ENCODE measurements at places on chromosomes 16 and 17. TPM values are rescaled to one million over a fixed set of nuclear protein-coding genes. Genes with fewer than 3 reads are reported as not detected.

SNAI3 gene
- 1.5 TPM for total RNA-seq

CHST4 gene
- 0.24 TPM for total RNA-seq

GPR142 gene
- 0.09 TPM for total RNA-seq

CDRT15 gene
- total RNA-seq: not detected

SEBOX gene
- not detected for total RNA-seq

ZPBP2 gene
- total RNA-seq: not detected

NECAB2 gene
- total RNA-seq: 0.19 TPM

SOST gene
- 0.14 TPM for total RNA-seq

PHOSPHO1 gene
- total RNA-seq: 1.8 TPM

CES5A gene
- 0.09 TPM for total RNA-seq

HIGD1B gene
- 1.8 TPM for total RNA-seq

CDRT4 gene
- 1.5 TPM for total RNA-seq

FOXO3B gene
- total RNA-seq: 1.8 TPM

PPP1R27 gene
- 0.28 TPM for total RNA-seq

OSGIN1 gene
- total RNA-seq: 0.42 TPM

C16orf46 gene
- 0.28 TPM for total RNA-seq

DNA sequence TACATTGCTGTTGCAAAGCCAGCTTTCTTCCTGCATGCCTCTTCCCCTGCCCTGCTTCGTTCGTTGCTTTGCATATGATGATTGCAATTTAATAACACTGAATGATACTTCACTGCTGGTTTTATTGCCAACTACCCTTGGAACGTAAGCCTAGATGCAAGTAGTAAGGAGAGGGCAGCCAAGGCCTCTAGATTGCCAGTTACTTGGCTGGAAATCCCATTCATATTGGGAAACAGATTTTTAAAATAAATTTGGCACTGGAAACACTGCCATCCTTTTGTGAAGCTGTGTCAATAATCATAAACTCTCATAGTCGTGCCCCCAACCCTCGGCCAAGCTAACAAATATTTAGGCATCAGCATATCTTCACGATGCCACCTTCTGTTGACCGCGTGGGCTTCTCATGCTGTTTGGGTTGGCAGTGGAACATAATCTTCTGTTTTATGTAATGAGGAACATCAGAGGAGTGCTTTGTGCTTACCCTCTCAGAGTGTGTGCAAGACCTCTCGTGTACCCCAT lies 86.5 kb downstream of the MAP2K6 start:
- DNase-seq: no peak
- H3K4me1 ChIP-seq: peaks cover 3% of the 10 kb centered on the region
- H3K27ac ChIP-seq: no peak overlapping the region
- peaks cover 2% of the 10 kb centered on the region for H3K36me3 ChIP-seq
- no peaks in the 10 kb centered on the region for H3K27me3 ChIP-seq
- H3K4me3 ChIP-seq: no peak overlapping the region

DNA sequence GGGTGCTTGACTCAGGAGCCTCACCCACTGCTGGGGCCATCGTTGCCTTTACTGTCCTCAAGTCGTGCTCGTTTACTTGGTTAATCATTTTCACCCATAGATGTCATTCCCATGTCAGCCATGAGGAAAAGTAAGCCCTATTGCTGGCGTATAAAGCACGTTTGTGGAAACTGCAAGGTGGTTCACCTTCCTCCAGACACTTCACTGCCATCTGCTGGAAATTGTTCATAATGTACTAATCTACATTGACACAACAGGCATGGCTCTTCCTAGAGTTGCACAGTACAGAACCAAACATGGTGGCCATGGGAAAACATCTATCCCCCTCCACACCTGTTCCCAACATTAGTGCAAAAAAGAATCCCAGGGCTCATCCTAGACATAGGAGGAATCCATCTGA lies 116.6 kb downstream of the ZNF18 start:
- no peaks in the 10 kb centered on the region for H3K27me3 ChIP-seq
- no peaks in the 10 kb centered on the region for H3K4me1 ChIP-seq
- DNase-seq: no peak
- no peak overlapping the region for H3K4me3 ChIP-seq
- H3K27ac ChIP-seq: no peak overlapping the region

DNA sequence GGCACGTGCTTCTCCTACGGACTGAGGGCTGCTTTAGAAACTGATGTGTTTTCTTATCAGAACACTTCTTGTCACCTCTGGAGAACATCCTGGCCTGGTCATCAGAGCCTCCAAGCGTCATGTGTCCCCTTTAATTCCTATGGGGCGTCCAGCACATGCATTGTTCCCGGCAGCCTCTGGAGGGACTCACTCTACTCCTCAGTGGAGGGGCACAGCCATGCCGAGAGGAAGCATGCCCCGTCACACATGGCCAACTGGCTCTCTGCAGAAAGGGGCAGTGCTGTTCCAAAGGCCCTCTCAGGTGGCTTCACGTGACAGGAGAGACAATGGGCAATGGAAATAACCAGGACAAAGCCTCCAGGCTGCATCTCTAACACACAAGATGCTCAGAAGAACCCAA lies 31.8 kb downstream of the CDRT15L2 start:
- no peaks in the 10 kb centered on the region for H3K4me1 ChIP-seq
- DNase-seq: no peak
- H3K4me3 ChIP-seq: no peak overlapping the region
- no peaks in the 10 kb centered on the region for H3K27me3 ChIP-seq

GRCh38 chr16:6570530-6570929 lies 762.1 kb upstream of the RBFOX1 start:
- H3K36me3 ChIP-seq: no peaks in the 10 kb centered on the region
- no peaks in the 10 kb centered on the region for H3K4me1 ChIP-seq
- H3K27me3 ChIP-seq: no peaks in the 10 kb centered on the region
- H3K4me3 ChIP-seq: no peak overlapping the region
- no peak overlapping the region for H3K27ac ChIP-seq
- DNase-seq: no peak

DNA sequence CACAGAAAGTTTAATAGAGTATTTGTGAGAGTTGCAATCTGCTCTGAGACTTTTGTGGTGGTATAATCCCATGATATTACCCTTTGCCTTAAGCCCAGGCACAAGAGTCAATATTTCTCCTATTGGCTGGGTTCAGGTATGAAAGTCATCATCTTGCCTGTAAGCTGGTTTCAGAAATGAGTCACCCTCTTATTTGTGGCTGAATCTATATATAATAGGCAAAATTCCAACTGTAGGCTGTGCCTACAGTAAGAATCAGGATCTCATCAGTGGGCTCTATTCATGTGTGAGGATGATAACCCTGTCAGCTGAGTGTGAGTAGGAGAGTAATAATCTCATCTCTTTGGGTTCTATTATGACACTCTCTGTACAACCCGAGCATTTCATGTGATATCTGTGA lies 2103.1 kb downstream of the TP53TG3F start:
- H3K27ac ChIP-seq: no peak overlapping the region
- H3K36me3 ChIP-seq: no peaks in the 10 kb centered on the region
- H3K4me1 ChIP-seq: no peaks in the 10 kb centered on the region
- no peak for DNase-seq

DNA sequence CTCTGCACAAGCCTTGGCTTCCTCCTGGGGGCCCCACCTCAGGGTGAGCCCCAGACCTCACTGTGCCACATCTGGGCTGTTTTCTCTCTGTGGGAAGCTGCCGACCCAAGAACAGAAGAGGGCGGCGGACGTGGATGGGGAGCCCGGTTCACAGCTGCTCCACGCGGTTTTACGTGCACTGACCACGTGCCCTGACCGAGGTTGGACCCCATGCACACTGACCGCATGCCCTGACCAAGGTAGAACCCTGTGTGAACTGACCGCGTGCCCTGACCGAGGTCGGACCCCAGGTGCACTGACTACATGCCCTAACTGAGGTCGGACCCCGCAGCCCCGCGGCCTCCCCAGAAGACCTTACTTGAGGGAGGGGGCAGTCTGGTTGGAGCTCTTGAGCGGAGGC lies 19.6 kb downstream of the CEP131 start:
- no peaks in the 10 kb centered on the region for H3K27me3 ChIP-seq
- DNase-seq: no peak
- peaks cover 48% of the 10 kb centered on the region for H3K36me3 ChIP-seq
- H3K4me1 ChIP-seq: no peaks in the 10 kb centered on the region

- no peaks in the 10 kb centered on the region for H3K27me3 ChIP-seq
- H3K36me3 ChIP-seq: peaks cover 29% of the 10 kb centered on the region
- no peak overlapping the region for H3K27ac ChIP-seq
- no peak for DNase-seq
Measured at GRCh38 chr16:8848939-8849391, 19.8 kb downstream of the CARHSP1 start.

- H3K4me1 ChIP-seq: peaks cover 39% of the 10 kb centered on the region
- H3K27ac ChIP-seq: no peak overlapping the region
- peaks cover 47% of the 10 kb centered on the region for H3K36me3 ChIP-seq
- H3K4me3 ChIP-seq: no peak overlapping the region
- no peak for DNase-seq
- peaks cover 6% of the 10 kb centered on the region for H3K27me3 ChIP-seq
Measured at GRCh38 chr16:27449434-27450195, 47.6 kb downstream of the IL21R start.

DNA sequence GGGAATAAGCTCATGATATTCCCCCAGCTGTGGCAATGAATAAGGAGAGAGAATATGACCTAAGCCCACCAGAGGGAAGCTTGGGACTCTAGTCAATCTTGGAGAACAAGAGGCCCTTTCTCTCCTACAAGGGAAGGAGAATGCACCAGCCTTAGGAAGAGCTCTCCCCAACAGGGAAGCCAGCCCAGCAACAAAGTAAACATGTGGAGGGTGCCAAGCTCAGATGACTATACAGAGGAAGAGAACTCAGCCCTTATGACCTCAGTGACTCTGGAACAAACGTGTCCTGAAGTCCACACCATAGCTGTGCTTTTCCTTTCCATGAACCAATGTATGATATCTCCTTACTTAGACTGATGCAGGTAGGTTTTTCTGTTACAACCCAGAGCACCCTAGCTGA lies 219.7 kb downstream of the GSG1L start:
- no peak for DNase-seq
- H3K27ac ChIP-seq: no peak overlapping the region
- no peak overlapping the region for H3K4me3 ChIP-seq
- H3K27me3 ChIP-seq: no peaks in the 10 kb centered on the region

- no peaks in the 10 kb centered on the region for H3K4me1 ChIP-seq
- no peak overlapping the region for H3K27ac ChIP-seq
- H3K4me3 ChIP-seq: no peak overlapping the region
- H3K27me3 ChIP-seq: no peaks in the 10 kb centered on the region
Measured at GRCh38 chr16:52469775-52470174, 77.2 kb downstream of the TOX3 start.

- H3K4me1 ChIP-seq: peaks cover 86% of the 10 kb centered on the region
- peaks cover 40% of the 10 kb centered on the region for H3K36me3 ChIP-seq
- H3K4me3 ChIP-seq: no peak overlapping the region
- H3K27ac ChIP-seq: peak overlapping the region; percentile 80
- H3K27me3 ChIP-seq: no peaks in the 10 kb centered on the region
Measured at GRCh38 chr17:78883089-78883532, 19.9 kb downstream of the CEP295NL start.

GRCh38 chr16:89598199-89598598 lies 15.2 kb upstream of the DPEP1 start:
- H3K27ac ChIP-seq: no peak overlapping the region
- H3K27me3 ChIP-seq: no peaks in the 10 kb centered on the region
- no peak for DNase-seq
- H3K4me3 ChIP-seq: no peak overlapping the region
- no peaks in the 10 kb centered on the region for H3K36me3 ChIP-seq
- H3K4me1 ChIP-seq: peaks cover 73% of the 10 kb centered on the region

GRCh38 chr17:76174037-76174436 lies 33.0 kb upstream of the FOXJ1 start:
- no peak overlapping the region for H3K4me3 ChIP-seq
- H3K4me1 ChIP-seq: peaks cover 8% of the 10 kb centered on the region
- no peak overlapping the region for H3K27ac ChIP-seq
- no peak for DNase-seq

- DNase-seq: no peak
- H3K36me3 ChIP-seq: no peaks in the 10 kb centered on the region
- no peak overlapping the region for H3K27ac ChIP-seq
- H3K27me3 ChIP-seq: no peaks in the 10 kb centered on the region
- H3K4me1 ChIP-seq: peaks cover 4% of the 10 kb centered on the region
- no peak overlapping the region for H3K4me3 ChIP-seq
Measured at GRCh38 chr17:18851201-18851600, 6.7 kb upstream of the PRPSAP2 start.

DNA sequence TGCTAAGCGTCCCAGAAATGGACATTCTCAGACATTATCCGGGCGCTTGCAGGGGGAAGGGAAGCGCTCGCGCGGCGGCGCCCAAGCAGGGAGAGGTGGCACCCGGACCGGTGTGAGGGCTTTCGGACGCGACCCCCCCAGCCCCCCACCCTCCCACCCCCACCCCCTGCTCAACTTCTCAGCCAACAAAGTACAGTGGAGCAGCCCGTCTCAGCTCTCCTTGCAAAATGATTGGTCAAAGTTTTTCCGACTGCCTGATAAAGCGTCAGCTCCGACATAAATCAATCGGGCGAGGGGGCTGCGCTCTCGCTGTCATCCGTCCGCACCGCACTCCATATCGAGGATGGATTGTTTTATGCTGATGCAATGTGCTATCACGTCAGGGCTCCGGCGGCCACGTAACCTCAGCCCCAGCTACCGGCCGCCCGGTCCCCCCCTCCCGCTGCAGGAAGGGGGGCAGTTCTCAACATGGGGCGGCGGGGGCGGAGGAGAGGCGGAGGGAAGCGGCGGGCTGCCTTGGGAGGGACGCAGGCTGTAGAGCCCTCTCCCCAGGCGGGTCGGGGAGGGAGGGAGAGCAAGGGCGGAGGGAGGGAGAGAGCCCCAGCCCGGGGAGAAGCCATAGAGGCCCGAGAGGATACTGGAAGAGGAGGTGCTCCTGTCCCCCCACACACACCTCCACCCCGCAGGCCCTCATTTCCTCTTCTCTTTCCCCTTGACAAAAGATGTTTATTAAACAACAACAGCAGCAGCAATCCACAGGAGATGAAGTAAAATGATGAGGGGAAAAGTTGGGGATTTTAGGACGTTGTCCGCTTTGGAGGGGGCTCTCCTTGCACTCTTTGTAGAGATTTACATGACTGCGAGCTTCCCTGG lies at the start of gene HOXB9:
Gene HOXB9 (minus strand): TSS at position 114 of the 873 bp plus-strand sequence. CDS start 89 bp downstream, at position 25.
- peak within 1 kb of the TSS; percentile 22 for H3K4me3 ChIP-seq
- H3K27ac ChIP-seq: no peak within 1 kb of the TSS
- peaks cover 82% of the 10 kb centered on the region for H3K27me3 ChIP-seq
- no peaks in the 10 kb centered on the region for H3K4me1 ChIP-seq
- no peaks in the 10 kb centered on the region for H3K36me3 ChIP-seq
- no peak for DNase-seq

- DNase-seq: no peak
- H3K4me1 ChIP-seq: no peaks in the 10 kb centered on the region
- H3K36me3 ChIP-seq: no peaks in the 10 kb centered on the region
- no peak overlapping the region for H3K27ac ChIP-seq
- no peaks in the 10 kb centered on the region for H3K27me3 ChIP-seq
Measured at GRCh38 chr16:24896439-24896838, 50.7 kb downstream of the SLC5A11 start.

Data from thymus (tissue), 14 donors.